Melanocyte of skin (primary cell): ENCODE measurements at places on chromosomes 7 and 10. TPM values are rescaled to one million over a fixed set of nuclear protein-coding genes. Genes with fewer than 3 reads are reported as not detected.

The MINDY4 gene
- 3.1 and 4.4 TPM in 2 replicates for total RNA-seq

The FBXL15 gene
- 6.9 and 7.2 TPM in 2 replicates for total RNA-seq

The SH2D4B gene
- total RNA-seq: not detected in 2 replicates

The TMEM236 gene
- 0.69 and 1.1 TPM in 2 replicates for total RNA-seq

The LOXL4 gene
- total RNA-seq: 0.33 and 1.1 TPM in 2 replicates

The PARD3 gene
- total RNA-seq: 27.5 and 47.3 TPM in 2 replicates

The PLXNA4 gene
- under 0.01 TPM in 2 replicates for total RNA-seq

The MACROH2A2 gene
- total RNA-seq: 0.69 and 2.9 TPM in 2 replicates

The MYH16 gene
- total RNA-seq: not detected in 2 replicates

The CYP26A1 gene
- total RNA-seq: not detected in 2 replicates

The ELN gene
- total RNA-seq: 0.36 TPM in 1 of 2 replicates, not detected in the other

The CARD11 gene
- 0.36 TPM in 1 of 2 replicates, not detected in the other for total RNA-seq

The TRPV5 gene
- total RNA-seq: not detected in 2 replicates

The CAMK2B gene
- not detected in 2 replicates for total RNA-seq

The CFAP43 gene
- 0.73 and 1.0 TPM in 2 replicates for total RNA-seq
